Activated T-helper 9 cell treated with anti-CD3 and anti-CD28 coated beads, Interleukin-2, amount 50 U/mL, for 16 hours (primary cell): ENCODE measurements at places on chromosomes 16 and 17.

DNA sequence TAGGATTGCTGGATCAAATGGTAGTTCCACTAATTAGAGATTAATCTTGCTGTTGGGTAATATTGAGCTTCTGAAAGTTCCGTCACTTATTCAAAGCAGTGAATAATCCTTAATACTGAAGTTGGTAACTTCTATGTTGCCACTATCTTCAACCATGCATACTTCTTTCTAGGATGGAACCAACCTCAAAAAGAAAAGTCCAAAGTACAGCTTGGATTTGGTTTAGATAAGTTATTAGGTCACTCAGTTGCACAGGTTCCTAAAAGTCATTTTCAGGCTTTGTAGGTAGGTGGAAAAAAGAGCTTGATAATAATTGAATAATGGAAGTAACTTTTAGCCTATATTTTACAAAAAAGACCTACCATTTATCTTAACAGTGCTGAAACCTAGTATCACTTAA is 78.7 kb downstream of the MAP2K4 start:
- DNase-seq, result no peak

- DNase-seq, result no peak
These were observed 85.3 kb upstream of the NSRP1 start for GRCh38 chr17:30031214-30031869.

DNA sequence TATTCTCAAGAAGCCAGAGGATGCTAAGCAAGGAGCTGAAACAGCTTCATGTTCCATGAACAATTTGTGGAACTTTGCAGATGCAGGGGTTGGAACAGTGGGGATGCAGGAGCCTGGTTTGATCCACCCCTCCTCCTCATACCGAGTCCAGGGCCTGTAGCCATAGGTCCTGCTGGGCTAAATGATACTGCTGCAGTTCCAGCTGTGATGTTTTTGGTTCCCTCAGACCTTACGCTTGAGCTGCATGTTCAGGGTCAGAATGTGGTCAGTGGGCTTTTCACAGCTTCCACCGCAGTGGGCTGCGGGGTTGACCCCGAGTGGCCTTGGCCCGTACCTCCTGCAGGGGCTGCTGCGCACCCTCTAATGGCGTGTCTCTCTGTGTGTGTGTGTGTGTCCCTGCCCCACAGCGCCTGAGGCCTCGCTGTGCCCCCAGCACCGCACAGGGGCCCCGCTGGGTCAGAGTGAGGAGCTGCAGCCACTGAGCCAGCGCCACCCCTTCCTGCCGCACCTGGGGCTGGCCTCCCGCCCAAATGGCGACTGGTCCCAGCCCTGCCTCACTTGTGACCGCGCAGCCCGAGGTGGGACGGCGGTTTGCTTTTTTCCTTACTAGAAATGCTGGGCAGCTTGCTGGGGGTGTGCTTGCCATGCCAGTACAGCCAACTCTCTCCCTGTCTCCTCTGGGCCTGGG is 48.2 kb downstream of the EPN2 start:
- no peak for DNase-seq

DNA sequence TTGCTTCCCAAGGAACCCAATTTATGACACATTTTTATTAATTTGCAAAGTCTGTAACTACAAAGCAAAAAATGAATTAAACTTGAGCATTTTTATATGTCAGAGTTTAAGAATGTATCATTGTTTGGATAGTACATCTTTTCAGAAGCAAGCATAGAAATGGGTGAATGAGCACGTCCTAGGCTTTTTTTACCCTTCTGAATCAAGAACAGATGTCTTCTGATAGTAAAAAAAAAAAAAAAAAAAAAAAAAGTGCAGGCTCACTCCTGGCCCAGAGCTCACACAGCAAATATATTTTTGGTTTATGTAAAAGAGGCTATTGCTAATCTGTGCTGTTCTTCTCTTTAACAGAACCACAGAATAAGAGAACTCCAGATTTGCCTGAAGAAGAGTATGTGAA is 6.3 kb downstream of the TERF2IP start:
- DNase-seq, result no peak

DNA sequence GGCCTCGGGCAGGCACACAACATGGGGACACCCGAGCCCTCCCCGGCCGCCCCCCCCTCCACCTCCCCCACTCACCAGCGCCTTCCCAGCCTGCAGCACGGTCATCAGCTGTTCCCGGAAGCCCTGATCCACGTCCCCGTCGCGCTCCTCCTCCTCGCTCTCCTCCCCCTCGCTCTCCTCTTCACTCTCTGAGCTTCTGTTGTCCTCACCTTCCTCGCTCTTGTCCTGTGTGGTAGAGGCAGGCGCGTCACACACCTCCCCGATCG is 10.3 kb downstream of the MYBBP1A start:
- DNase-seq, result no peak

- no peak for DNase-seq
These were observed 141.2 kb downstream of the USP31 start for GRCh38 chr16:23008041-23008440.

DNA sequence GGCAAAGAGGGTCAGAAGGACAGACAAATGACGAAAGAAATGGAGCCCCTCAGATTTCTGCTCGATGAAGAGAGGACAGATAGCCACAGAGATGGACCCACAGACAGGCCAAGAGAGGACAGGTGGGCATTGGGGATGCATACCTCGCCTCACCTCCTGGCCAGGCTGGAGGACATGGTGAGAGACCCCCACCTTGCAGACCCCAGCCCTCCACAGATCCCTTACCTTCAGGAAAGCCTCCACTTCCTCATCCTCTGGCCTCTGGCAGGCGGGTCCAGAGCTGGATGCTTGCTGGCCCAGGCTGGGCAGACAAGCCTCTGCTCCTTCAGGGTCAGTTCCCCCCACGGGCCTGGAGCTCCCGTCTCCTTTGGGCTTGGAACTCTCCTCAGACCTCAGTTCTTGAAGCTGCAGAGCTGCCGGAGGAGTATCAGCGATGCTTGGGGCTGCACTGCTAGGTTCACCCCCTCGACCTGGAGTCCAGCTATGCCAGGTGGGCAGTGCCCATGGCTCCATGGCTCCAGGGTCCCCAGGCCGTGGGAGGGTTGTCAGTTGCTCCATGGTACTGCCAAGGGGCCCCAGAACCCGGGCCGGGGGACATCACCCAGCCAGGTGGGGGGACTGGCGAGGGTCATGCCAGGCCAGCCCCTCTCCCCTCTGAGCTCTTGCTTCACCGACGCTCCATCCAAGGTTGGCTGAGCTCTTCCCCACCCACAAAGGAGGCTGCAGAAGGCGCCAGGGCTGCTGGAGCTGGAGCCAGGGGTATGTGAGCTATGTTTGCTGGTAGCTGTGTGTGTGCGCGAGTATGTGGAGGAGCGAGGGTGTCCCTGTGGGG is 1.0 kb downstream of the TSPOAP1 start:
- DNase-seq, result no peak

- no peak for DNase-seq
These were observed 82.5 kb downstream of the C17orf67 start for GRCh38 chr17:56751145-56751738.

DNA sequence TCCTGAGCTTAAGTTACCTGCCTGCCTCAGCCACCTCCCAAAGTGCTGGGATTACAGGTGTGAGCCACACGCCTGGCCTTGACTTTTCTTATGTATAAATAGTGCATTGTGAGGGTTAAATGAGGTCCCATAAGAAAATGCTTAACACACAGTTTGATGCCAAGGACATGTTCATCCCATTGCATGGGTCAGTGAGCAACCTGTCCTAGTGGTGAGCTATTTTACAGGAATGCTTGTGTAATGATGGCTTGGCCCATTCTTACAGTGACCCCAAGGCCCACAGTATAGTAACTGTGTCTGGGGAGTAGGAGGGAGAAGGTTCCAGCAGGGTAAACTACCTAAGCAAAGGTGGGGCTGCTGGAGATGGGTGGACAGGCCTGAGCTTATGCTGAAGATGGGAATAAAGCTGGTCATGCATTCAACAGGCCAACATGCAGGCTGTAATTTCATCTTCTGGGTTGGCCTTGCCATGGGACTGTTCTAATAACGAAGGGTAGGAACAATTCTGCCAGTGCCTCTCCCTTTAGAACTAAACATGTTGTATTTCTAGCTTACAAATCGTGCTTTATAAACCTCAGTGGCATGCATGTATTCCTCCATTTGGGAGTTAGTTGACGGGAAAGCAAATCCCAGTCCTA is 6.2 kb downstream of the ACSF2 start:
- DNase-seq, result no peak

GRCh38 chr17:82650723-82651122 is 2.5 kb upstream of the WDR45B start:
- no peak for DNase-seq

DNA sequence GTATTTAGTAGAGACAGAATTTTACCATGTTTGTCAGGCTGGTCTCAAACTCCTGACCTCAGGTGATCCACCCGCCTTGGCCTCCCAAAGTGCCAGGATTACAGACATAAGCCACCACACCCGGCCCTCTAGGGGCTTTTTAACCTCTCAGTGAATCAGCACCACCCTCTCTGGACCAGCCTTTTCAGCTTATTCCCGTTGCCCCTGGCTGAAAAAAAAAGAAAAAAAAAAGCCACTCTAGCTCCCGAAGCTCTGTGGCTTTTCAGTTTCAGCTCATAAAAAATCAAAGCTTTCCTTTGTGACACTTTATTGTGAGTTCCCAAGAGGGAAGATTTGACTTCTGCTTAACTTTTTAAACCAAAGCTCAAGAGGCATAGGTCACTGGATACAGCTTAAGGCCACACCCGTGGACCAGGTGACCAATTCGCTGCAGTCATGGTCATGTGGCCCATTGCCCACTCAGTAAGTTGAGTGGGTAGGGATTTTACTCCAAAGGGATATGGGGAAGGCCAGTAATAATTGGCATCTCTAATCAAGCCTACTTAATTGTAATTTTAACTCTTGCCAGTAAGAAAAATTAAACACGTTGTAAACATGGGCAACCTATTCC is 46.6 kb upstream of the MED13 start:
- no peak for DNase-seq

- DNase-seq, result peak; percentile 72
These were observed 4.4 kb downstream of the CD19 start for GRCh38 chr16:28935924-28936783.

GRCh38 chr16:67155295-67156142 is 4.2 kb downstream of the TRADD start:
- peak; percentile 76 for DNase-seq

DNA sequence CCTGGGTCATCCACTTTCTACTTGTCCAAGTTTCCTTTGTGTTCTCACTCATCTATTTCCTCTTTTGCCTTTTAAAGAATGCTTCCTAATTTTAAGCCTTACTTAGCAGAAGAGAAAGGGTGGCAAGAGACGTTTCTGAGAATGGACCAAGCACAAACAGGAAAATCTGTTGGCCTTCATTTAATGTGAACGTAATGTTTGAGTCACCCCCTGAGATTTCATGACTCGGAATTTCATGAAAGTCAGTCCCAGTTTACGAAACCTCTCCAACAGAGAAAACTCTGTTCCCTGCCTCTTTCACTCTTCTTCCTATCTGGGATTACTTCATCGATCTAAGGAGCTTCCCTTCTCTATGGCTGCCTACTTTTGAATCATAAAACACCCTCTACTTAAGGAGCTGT is at the start of gene CD300E:
Gene CD300E (minus strand): TSS at position 46 of the 401 bp plus-strand sequence. CDS start 117 bp downstream, outside the sequence.
- DNase-seq, result no peak

- no peak for DNase-seq
These were observed 140.4 kb downstream of the RGS9 start for GRCh38 chr17:65277576-65277975.

GRCh38 chr17:46736100-46736499 is 82.4 kb downstream of the WNT3 start:
- DNase-seq, result no peak

GRCh38 chr16:53913099-53913870 is 209.3 kb downstream of the FTO start:
- DNase-seq, result no peak

GRCh38 chr17:77882040-77882439 is 76.5 kb upstream of the TNRC6C start:
- DNase-seq, result no peak

GRCh38 chr16:14196539-14196938 is 125.4 kb downstream of the MRTFB start:
- no peak for DNase-seq
